ENCODE measurements at places on chromosomes 5 and 9.

- DNase-seq, result no peak
These were observed 44.6 kb upstream of the ALDH1A1 start for GRCh38 chr9:72997387-72997995.

- DNase-seq, result no peak
These were observed 13.0 kb downstream of the HIGD2A start for GRCh38 chr5:176401281-176402205.

GRCh38 chr5:13574574-13574973 lies 369.9 kb downstream of the DNAH5 start:
- DNase-seq, result no peak

GRCh38 chr5:122713041-122713440 lies 61.8 kb upstream of the SNX2 start:
- no peak for DNase-seq

GRCh38 chr5:133371371-133372155 lies 240.8 kb downstream of the FSTL4 start:
- DNase-seq, result no peak

DNA sequence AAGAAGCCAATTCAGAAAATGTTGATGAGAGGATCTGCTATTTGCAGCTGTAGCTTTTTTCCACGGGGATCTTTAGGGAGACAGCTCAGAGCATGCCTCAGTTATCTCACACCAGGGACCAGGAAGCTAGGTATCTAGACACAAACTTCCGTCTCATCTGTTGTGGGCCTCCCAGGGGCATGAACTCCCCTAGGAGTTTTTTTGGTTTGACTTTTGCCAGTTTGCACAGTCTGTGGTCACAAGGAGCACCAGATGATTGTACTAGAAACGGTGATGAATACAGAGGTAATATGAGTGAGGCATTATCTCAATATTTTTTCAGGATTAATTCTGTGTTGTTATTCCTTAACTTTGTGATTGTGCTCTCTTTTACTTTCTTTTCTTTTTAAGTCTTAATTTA lies 533.2 kb upstream of the SEMA6A start:
- DNase-seq, result no peak

- no peak for DNase-seq
These were observed 39.2 kb downstream of the IRF1 start for GRCh38 chr5:132451387-132451786.

DNA sequence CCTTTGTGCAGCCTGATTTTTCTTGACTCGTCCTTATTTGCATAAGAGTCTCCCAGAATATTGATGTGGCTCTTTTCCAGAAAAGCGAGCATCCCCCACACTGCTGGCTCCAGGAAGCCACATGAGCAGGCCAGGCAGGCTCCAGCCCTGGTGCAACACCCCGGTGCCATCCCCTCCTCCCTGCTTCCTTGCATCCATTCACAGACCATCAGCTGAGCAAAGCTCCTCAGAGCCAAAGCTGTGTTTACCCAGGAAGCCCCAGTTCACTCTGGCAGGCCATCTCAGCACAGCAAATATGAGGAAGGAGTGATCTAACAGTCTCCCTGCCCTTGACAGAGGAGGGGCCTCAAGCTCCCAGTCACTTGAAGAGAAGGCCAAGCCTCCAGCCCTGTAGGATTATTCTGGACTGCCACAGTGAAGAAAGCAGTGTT lies 34.4 kb downstream of the INSYN2B start:
- peak; percentile 92 for DNase-seq

GRCh38 chr9:34413231-34413852 lies 36.6 kb upstream of the MYORG start:
- no peak for DNase-seq

DNA sequence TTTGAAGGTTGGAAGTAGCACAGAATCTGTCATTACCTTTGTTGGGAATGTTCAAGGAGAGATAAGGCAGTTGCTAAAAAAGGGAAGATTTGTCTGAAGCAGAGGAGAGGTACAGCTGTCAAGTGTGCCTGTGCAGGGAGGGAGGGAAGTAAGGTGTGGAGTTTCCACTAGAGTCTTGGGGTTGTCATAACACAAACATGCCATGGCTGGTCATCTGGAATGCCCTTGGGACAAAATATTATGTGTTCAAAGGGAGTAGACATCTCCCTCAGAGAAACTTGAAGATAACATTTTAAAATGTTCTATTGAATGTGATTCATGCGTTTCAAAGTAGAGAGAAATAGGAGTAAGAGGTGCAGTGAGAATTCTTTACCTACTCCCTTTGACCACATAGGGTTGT lies 95.0 kb downstream of the MUSK start:
- no peak for DNase-seq

DNA sequence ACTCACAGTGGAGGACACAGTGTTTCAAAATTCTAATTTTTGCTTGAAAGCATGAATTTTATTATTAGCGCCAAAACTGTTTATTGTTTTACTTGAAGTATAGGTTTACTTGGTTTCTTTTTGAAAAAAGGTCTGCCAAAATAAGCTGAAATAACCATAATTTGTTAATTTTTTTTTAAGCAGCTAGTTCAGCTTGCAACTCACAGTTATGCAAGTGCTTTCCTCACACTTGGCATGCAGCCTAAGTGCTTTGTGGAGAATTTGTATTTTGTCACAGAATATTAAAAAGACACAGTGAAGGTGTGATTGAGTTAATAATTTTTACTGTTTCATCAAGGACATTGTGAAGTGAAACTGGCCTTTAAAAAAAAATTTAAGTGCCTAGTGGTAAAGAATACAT lies 21.6 kb downstream of the PBX3 start:
- DNase-seq, result no peak

GRCh38 chr9:34179213-34180136 lies 632 bp downstream of the UBAP1 start:
- DNase-seq, result peak; percentile 39
